ENCODE measurements at places on chromosomes 11 and 22.
A peak's percentile ranks its signal among the peaks of the same experiment; 100 is the strongest.

- H3K27ac ChIP-seq: peak overlapping the region; percentile 100
- peak overlapping the region; percentile 96 for H3K4me3 ChIP-seq
- no peak for DNase-seq
- H3K27me3 ChIP-seq: no peaks in the 10 kb centered on the region
These were observed 76.4 kb upstream of the PPARA start for GRCh38 chr22:46073683-46074504.

GRCh38 chr11:134554861-134555260 is 142.8 kb upstream of the B3GAT1 start:
- no peak overlapping the region for H3K4me3 ChIP-seq
- H3K27ac ChIP-seq: no peak overlapping the region
- DNase-seq: no peak

GRCh38 chr22:49302530-49302929 is 525.1 kb downstream of the BRD1 start:
- DNase-seq: no peak
- H3K27me3 ChIP-seq: no peaks in the 10 kb centered on the region
- H3K27ac ChIP-seq: no peak overlapping the region
- H3K4me1 ChIP-seq: no peaks in the 10 kb centered on the region
- H3K36me3 ChIP-seq: no peaks in the 10 kb centered on the region

DNA sequence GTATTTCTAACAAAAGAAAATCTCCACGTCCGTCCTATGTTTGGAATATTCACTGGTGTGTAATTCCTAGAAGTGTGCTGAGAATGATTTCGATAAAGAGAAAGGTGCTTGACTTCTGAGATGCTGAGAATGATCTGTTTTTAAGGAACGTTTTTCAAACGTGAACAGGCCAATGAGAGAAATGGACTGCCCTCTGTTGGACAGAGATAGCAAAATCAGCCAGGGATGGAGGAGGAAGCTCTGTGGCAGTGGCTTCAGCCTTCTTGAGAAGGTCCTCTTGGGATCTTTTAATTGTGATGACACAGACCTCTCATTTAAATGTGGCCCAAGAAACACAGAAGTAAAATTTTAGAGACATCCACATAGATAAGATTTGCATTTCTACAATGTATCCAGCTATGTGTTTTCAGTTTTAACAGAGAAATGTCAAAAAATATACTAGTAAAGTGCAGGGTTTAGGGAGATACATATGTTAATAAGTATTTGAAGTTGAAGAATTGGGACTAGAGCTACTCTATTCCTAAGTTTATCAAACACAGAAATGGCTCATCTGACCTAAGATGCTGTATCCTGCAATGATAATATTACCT is 84.0 kb upstream of the RCN1 start:
- H3K27ac ChIP-seq: no peak overlapping the region
- no peak overlapping the region for H3K4me3 ChIP-seq
- no peaks in the 10 kb centered on the region for H3K4me1 ChIP-seq

- peak; percentile 10 for DNase-seq
- peaks cover 6% of the 10 kb centered on the region for H3K4me1 ChIP-seq
- H3K36me3 ChIP-seq: peaks cover 83% of the 10 kb centered on the region
These were observed 39.5 kb upstream of the CHRNA10 start for GRCh38 chr11:3710485-3711259.

GRCh38 chr11:81857386-81857785 is 876.3 kb downstream of the FAM181B start:
- no peaks in the 10 kb centered on the region for H3K4me1 ChIP-seq
- peaks cover 83% of the 10 kb centered on the region for H3K27me3 ChIP-seq
- no peaks in the 10 kb centered on the region for H3K36me3 ChIP-seq
- DNase-seq: no peak
- H3K4me3 ChIP-seq: no peak overlapping the region
- H3K27ac ChIP-seq: no peak overlapping the region

DNA sequence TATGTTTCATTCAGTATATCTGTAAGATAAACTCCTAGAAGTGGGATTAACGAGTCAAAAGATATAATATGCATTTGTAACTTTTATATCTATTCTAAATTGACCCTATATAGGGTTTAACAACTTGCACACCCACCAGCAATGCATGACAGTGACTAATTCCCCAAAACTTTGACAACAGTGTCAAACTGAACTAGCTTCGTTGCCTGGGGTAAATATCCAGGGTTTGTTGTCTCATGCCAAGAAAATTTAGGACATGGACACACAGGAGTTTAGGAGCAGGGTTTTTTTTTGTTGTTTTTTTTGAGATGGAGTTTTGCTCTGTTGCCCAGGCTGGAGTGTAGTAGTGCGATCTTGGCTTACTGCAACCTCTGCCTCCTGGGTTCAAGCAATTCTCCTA is 5.1 kb downstream of the SNU13 start:
- no peaks in the 10 kb centered on the region for H3K27me3 ChIP-seq
- peaks cover 32% of the 10 kb centered on the region for H3K36me3 ChIP-seq
- peaks cover 18% of the 10 kb centered on the region for H3K4me1 ChIP-seq
- H3K4me3 ChIP-seq: peak overlapping the region; percentile 87
- no peak for DNase-seq

DNA sequence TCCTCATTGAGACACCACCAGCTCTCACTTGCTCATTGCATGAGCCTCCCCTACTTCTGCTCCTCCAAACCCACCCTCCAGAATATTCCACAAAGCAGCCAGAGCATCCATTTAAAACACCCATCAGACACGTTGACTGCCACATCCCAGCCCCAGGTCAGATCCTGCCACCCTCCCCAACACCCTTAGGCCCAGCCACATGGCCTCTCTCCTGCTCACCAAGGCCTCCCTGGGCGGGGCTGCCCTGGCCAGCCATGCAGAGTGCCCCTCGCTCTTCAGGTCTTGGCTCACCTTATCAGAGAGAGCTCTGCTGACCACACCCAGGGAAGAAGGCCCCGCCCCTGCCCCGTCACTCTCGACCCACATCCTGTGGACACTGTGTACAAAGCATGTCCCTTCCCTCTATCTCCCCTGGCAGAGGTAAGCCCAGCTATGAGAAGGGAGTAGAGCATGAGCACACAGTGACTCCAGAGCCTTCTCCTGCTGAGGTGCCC is 106.8 kb downstream of the MICAL3 start:
- peaks cover 7% of the 10 kb centered on the region for H3K36me3 ChIP-seq
- peaks cover 29% of the 10 kb centered on the region for H3K4me1 ChIP-seq
- no peak overlapping the region for H3K27ac ChIP-seq
- no peaks in the 10 kb centered on the region for H3K27me3 ChIP-seq
- H3K4me3 ChIP-seq: no peak overlapping the region

DNA sequence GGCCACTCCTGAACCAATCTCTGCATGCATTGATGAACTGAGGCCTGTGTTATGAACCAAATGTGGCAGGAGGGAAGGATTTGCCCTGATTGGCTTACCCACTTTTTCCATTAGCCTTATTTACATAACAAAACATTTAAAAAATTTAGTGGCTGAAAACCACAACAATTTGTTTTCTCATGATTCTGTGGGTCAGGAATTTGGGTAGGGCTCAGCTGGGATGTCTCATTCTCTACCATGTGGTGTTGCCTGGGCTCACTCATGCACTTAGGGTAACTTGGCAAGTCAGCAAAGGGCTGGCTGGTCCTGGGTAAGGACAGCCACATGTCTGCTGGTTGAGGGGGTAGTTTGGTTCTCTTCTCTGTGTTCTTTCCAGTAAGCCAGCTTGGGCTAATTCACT is 35.1 kb upstream of the CYP2R1 start:
- H3K4me3 ChIP-seq: no peak overlapping the region
- H3K36me3 ChIP-seq: no peaks in the 10 kb centered on the region
- no peak overlapping the region for H3K27ac ChIP-seq
- H3K4me1 ChIP-seq: peaks cover 14% of the 10 kb centered on the region
- no peak for DNase-seq

DNA sequence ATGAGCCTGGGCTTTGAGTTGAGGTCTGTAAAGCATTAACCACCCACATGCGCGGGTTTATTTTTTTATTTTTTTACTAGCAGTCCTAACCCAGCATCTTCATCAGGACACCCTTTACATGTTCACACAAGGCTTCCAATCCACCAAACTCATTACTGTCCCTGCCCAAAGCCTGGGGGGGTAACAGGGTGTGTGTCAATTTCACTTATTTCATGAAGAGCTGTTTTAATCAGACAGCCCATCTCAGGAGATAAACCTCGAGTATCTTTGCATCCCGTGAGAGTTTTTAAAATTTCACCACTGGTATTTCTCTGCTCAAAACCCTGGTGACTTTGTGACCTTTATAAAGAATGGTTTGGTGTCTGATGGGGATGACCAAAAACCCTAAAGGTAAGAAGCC is 45.6 kb downstream of the ANO1 start:
- no peak overlapping the region for H3K27ac ChIP-seq
- no peaks in the 10 kb centered on the region for H3K36me3 ChIP-seq
- peaks cover 40% of the 10 kb centered on the region for H3K27me3 ChIP-seq
- H3K4me1 ChIP-seq: no peaks in the 10 kb centered on the region
- no peak for DNase-seq

DNA sequence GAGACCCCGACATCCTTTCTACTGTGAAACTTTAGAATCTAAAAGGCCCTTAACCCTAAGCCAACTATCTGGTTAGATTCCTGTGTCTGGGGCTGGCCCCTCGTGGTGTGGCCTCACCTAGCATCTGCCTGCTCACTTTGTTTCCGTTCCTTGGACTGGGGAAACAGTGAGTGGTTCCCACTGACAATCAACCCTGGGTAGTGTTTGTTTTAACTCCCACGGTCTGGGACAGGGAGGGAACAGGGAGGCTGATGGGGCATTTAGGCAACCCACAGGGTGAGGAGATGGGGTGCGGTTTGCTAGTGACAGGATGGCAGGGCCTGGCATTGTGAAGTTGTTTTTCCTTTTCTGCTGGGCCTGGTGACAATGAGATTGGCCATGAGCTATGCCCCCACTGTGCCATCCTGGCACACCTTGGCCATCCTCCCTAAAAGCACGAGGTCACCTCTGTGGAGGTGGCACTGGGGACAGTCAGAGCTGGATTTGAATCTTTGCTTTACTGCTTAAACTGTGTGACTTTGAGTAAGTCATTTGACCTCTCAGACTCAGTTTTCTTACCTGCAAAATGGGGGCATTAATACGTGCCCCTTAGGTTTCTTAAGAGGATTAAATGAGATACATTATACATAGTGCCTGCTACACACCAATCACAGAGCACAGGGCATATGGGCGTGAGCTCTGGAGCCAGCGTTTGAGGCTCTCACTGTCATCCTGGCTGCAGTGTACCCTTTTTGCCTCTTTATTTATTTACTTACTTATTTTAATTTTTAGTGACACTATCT is 31.4 kb downstream of the CHRDL2 start:
- no peak overlapping the region for H3K4me3 ChIP-seq
- DNase-seq: peak; percentile 25
- peaks cover 16% of the 10 kb centered on the region for H3K4me1 ChIP-seq
- H3K27me3 ChIP-seq: no peaks in the 10 kb centered on the region
- no peaks in the 10 kb centered on the region for H3K36me3 ChIP-seq
- H3K27ac ChIP-seq: no peak overlapping the region

DNA sequence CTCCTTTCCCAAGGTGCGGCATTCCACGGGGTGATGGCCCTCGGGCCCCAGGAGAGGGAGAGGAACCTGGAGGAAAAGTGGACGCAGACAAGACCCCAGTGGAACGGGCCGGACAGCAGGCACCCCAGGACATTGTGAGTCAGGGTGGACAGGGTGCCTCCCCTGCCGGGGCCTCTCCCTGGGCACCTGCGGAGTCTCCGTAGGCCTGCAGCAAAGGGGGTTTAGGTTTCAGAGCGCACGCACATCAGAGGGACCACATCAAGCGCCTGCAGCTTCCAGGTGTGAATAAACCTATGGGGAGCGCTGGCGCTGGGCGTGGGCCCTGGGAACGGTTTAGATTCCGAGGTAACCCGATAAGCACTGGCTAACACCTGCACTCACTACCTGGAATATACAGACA is 22.7 kb upstream of the FGF19 start:
- H3K27me3 ChIP-seq: peaks cover 75% of the 10 kb centered on the region
- H3K27ac ChIP-seq: no peak overlapping the region
- H3K36me3 ChIP-seq: no peaks in the 10 kb centered on the region
- DNase-seq: no peak

DNA sequence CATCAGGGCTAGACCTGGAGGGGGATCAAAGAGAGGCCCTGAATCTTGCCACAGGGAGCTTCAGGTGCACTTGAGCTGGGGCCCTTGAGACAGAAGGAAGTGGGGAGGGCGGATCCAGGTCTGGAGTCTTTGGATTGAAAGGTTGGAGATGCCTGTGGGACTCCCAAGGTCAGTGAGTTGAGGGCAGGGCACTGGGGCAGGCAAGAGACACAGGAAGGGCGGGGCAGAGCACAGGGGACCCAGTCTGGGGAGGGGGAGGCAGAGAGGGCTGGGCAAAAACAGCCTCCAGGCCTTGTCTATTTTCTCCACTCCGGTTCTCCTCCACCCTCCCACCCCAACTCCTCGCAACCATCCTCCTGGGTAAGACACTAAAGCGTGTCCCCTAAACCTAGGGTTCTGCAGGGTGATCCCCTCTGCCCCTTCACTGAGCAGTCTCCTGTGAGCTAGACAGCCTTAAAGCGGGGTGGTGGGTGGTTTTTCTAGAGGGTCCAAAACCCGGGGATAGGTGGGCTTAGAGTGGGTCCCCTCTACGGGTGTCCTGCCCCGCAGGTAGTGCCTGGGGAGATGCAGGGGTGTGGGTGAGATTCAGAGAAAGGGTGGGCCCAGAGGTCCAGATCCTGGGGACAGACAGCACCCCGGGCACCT is 38.6 kb upstream of the CELSR1 start:
- H3K36me3 ChIP-seq: no peaks in the 10 kb centered on the region
- H3K27me3 ChIP-seq: no peaks in the 10 kb centered on the region
- peak overlapping the region; percentile 67 for H3K4me3 ChIP-seq
- H3K27ac ChIP-seq: peak overlapping the region; percentile 21
- peaks cover 34% of the 10 kb centered on the region for H3K4me1 ChIP-seq

DNA sequence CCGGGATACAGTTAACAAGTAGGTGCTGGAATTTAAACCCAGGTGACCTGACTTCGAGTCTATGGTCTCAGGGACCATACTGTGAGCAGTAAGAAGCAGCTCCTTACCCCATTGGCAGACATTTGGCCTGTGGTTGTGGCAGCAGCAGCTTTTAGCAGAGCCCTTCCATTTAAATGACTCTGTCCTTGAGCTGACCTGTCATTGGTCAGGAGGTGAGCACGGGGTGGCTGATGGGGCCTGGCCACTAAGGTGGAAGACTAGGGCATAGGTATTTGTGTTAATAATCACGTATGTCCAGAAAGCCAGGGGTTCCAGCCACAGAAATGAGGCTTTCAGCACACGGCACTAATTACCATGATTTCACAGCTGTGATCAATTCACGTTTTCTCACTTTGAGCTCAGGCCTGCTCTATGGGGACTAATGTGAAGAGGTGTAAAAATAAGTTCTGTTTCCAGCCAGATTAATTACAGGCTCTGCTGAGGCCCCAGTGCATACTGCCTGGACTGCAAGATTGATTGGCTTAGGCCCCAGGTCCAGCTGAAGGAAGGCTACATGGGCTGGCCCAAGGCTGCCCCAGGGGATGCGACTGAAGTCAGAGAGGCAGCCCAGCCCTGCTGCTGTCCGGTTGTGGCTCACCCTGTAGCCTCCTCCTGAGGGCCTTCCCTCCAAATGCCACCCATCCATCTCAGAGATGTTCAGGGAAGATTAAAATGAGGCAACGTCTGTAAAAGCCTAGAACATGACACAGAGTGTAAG is 76.0 kb downstream of the FDX1 start:
- no peak for DNase-seq
- H3K27ac ChIP-seq: no peak overlapping the region
- no peaks in the 10 kb centered on the region for H3K4me1 ChIP-seq
- H3K4me3 ChIP-seq: no peak overlapping the region

- H3K36me3 ChIP-seq: no peaks in the 10 kb centered on the region
- no peak overlapping the region for H3K4me3 ChIP-seq
- DNase-seq: no peak
- no peak overlapping the region for H3K27ac ChIP-seq
These were observed 5.7 kb upstream of the MMP20 start for GRCh38 chr11:102630598-102631448.
